OCI-LY7 (cell line): ENCODE measurements at places on chromosomes 7 and 10.

- DNase-seq = no peak
These were observed 130.1 kb upstream of the MALRD1 start for GRCh38 chr10:18918532-18918931.

- DNase-seq = peak; percentile 76
These were observed 30.6 kb downstream of the TLX1 start for GRCh38 chr10:101161494-101162299.

DNA sequence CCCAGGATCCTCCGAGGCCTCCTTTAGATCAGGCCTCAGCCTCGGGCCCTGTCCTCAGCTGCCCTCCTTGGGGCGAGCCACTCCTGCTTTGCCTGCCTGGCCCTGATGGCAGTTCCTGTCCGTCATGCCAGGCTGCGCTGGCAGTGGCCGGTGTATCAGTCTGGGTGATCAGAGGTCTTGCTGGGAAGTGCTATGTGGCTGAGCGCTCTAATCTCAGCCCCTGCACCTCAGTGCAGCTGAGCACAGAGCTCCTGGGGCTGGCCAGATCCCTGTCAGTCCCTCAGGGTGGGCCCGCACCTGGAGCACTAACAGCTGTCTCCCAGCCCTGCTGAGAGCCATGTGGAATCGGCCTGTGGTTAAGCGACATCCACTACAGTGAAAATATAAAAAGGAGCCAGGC is 14.8 kb upstream of the CFAP46 start:
- DNase-seq = no peak

DNA sequence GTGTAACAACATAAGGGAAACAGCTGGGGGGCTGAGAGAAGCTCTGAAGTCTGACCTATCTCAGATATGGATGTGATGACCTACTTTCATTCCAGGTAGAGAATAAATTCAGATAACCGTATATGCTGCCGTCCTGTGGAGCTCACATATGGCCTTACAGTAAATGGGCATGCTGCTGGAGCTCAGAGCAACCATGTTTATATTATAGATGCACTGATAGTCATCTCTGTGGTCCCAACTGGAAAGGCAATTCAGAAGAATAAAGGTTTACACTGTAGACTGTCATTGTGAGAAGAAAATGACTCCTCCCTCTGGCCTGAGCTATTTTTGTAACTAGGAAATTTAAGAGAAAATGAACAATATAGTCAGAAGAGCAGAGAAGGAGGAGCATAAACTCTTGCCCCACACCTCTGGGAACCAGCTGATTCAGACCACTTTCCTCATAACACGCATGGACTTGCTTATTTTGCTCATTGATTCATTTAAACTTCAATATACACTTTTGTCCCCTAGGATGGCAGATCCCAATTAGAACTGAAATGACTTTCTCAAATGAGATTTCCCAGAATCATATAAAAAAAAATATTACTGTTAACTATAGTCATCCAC is 69.9 kb upstream of the NXPH1 start:
- DNase-seq = no peak

DNA sequence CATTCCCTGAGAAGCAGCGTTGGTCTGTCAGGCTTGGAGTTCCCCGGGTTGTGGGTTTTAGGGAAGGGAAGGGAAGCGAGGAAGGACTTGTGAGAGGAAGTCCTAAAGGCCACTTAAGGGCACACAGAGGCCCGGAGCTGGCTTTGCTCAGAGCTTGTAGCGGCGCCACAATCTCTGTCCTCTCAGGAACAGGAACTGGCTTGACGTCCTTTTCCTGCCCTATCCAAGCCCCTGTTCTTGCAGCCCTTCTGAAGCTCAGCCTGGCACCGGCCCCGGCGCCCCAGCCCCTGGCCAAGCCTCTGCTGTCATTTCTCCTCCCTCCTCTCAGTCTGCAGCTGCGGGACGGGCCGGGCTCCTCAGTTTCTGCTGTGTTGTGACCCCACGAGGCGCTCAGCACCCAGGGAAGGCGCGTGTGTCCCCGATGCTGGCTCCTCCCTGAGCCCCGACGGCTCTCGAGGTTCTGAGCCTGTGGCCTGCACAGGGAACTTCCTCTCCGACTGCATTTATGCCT is at the start of gene GIMAP8:
TSS of gene GIMAP8 (plus strand) at position 140 of the 511 bp plus-strand sequence. CDS start 16,069 bp downstream, outside the sequence.
- no peak for DNase-seq

GRCh38 chr7:74039337-74039736 is 11.4 kb downstream of the ELN start:
- DNase-seq = no peak

DNA sequence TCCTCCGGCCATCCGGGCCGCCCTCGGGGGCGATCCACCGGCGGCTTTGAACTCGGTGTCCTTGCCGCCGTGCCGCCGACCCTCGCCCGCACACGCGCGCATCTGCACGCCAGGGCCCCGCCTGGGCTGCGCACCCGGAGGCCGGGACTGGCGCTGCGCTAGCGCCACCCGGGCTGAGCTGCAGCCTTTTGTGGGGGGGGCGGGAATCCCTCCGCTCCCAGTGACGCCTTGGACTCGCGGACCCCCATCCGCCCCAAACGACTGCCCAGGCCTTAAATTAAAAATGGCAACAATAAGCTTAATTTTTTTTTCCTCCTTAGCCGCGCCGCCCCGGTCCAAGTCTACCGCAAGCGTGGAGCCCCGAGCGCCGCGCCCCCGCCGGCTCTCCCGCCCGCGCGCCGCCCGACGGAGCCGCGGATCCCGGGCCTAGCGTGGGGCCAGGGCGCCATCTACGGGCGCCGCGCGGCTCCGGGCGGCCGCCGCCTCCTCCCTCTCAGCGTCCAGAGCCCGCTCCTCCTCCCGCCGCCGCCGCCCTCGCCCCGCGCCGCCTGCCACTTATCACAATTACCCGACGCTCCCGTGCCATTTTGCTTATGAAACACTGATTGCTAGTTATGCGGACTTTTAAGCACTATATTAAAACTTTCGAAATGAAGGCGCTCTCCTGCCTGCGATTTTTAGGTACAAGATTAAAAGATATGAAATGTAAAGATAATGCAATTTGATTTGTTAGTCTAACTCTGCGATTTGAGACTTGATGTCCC is 7.5 kb upstream of the EBF3 start:
- no peak for DNase-seq

- DNase-seq = no peak
These were observed 151.0 kb upstream of the YAE1 start for GRCh38 chr7:39415091-39415787.

DNA sequence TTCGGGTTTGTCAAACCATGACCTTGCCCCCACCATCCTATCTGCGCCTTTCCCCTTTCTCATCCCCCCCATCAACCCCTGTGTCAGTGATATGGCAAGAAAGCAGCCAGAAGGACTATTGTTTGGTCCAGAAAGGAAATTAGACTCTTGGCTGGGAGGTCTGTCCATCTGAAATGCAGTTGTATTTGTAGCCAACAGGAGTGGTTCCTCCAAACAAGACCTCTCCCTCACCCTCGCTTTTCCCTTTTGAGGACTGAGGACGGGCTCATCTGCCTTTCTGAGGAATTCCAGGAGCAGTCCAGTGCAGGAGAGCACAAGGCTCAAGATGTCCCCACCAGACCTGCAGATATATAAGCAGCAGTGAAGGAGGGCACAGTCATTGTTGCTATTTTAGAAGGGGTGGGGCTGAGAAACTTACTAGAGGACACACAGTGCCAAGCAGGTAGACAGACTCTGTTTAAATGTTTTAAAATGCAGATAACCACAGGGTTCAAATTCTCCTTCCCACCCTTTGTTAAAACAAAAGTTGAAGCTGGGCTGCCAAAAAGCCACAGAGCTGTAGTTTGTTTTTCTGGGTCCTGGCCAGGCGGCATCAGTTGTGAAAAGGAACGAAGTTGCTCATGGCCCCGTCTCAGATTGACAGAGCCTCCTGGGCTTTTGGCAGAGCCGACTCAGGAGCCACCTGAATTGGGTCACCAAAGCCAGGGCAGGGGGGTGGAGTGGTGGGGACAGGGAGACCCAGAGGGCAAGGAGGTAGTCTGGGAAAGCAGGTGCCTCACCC is 37.3 kb downstream of the CYP17A1 start:
- no peak for DNase-seq

- DNase-seq = no peak
These were observed 136.2 kb downstream of the WDR11 start for GRCh38 chr10:120987359-120987758.

DNA sequence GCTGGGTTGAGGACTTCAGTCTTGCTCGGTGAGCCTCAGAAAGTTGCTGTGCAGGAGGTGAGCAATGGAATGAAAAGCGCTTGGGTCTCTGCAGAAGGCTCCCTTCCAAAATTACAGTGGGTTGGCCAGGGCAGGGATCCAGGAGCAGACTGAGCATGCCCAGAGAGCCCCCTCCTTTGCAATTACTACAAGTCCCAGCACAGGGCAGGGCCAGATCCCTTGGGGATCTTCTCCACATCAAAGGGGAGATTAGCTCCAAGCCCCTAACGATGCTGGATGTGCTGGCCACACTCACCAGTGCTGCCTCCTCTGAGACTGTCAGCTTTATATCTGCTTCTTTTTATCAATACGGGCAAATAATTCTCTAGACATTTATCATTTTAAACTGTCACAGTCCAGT is 337.5 kb downstream of the RPS24 start:
- DNase-seq = no peak

GRCh38 chr10:71082960-71083715 is 129.2 kb upstream of the UNC5B start:
- DNase-seq = no peak

DNA sequence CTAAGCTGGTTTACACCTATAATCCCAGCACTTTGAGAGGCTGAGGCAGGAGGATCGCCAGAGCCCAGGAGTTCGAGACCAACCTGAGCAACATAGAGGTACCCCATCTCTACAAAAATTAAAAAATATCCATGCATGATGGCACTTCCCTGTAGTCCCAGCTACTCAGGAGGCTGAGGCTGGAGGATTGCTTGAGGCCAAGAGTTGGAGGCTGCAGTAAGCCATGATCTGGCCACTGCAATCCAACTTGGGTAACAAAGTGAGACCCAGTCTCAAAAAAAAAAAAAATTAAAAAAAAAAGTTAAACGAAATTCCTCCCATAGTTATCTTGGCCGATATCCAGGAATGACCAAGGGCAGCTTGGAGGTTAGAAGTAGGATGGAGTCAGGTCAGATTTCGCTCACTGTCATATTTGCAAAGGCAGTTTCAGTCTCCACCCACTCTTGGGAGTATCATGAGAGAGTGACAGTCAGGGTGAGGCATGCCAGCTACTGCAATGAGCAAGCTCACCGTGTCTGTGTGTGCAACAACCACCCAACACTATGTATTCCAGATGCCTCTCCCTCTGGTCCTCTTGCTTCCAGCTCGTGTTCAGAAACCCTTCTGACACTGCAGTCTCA is 6.0 kb upstream of the ZDHHC4 start:
- DNase-seq = no peak

DNA sequence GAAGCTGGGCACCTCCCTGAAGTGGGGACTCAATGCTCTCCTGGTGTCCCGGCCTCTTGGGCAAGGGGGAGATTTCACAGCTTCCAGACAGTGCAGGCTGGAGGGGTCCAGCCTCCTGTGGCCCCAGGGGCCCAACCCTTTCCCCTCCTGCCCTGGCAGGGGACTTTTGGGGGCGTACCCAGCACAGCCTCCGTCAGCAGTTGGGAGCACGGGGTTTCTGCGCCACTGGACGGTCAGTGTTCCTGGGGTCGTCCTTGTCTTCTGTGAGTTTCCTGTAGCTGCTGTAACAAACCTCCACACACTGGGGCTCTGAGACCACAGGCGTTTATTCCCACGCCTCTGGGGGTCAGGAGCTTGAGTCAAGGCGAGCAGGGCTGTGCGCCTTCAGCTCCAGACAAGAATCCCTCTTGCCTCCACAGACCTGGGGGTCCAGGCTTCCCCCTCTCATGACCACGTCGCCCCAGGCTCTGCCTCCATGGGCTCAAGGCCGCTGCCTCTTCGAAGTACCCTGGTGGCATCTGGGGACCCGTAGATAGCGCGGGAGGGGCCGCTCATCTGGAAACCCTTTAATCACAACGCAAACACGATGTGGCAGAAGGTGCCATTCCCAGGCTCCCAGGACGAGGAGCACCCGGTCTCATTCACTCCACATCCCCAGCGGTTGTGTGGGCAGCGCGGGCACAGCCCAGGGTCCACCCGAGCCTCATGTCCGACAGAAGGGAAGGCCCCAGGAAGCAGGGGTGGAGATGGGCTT is 14.0 kb downstream of the PWWP2B start:
- DNase-seq = no peak

- DNase-seq = no peak
These were observed 5.0 kb upstream of the TSPAN15 start for GRCh38 chr10:69446229-69446628.

DNA sequence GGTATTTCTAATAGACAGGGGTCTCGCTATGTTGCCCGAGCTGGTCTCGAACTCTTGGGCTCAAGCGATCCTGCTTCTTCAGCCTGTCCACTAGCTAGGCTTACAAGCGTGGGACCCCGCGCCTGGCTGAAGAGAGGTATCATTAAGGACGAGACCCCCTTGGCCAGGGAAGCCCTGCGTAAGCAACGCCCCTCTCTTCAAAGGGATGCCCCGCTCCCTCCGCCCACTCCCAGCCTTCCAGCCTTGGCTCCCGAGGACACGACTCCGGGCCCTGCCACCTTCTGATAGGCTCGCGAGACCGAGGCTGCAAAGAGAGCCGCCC is 220 bp upstream of the ZKSCAN5 start:
- no peak for DNase-seq

DNA sequence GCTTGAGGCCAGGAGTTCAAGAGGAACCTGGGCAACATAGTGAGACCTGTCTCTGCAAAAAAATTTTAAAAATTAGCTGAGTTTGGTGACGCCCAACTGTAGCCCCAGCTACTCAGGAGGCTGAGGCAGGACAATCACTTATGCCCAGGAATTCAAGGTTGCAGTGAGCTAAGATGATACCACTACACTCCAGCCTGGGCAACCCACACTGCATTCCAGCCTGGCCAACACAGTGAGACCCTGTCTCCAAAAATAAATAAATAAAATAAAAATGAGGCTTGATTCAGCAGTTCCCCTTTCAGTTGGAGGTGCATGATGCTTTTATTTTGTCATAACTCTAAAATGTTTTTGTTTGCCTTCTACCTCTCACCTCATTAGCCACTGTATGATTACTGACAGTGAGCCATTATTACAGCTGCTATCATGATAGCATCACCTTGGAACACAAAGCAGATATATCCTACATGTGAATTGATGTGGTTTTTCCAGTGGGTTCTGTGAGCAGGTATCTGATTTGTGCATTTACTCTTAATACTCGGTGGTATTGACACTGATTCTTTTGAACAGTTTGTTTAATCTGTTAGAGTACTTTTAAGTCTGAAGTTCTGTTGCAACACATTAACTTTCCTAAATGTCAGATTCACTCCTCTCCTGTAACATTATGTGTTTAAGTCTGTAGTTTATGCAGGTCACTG is 49.1 kb downstream of the ARID5B start:
- DNase-seq = no peak

- no peak for DNase-seq
These were observed 39.4 kb downstream of the HTRA1 start for GRCh38 chr10:122500726-122501125.

DNA sequence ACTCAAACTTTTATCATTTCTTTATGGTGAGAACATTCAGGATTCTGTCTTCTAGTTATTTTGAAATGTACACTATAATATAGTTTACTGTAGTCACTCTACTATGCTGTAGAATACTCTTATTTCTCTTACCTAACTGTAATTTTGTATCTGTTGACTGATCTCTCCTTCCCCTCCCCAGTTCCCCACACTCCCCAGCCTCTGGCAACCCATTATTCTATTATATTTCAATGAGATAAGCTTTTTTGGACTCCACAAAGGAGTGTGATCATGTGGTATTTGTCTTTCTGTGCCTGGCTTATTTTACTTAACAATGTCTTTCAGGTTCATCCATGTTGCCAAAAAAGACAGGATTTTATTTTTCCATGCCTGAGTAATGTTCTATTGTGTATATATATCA is 71.4 kb upstream of the DYNC1I1 start:
- no peak for DNase-seq

- DNase-seq = no peak
These were observed 38.8 kb downstream of the FIGNL1 start for GRCh38 chr7:50411332-50411731.
